ENCODE measurements at places on chromosomes 3 and 15. TPM values are rescaled to one million over a fixed set of nuclear protein-coding genes. Genes with fewer than 3 reads are reported as not detected.

Gene PP2D1
- 0.91 TPM for polyA plus RNA-seq

DNA sequence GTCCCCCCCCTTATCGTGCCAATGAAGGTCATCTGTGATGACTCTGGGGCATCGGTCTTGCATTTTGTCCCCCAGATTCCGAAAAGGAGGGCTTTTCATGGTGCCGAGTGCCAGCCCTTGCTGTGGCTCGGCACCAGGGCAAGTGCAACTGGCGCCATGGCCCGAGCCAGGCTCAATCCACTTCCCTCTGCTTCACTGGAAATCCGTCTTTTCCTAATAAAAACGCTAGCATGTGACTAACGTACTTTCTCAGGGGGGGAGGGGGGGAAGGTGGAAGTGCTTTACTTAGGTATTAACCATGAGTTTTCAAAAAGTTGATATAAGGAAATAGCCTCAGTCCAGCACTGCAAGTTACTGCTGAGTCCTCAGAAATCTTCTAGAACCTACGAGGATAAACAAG, 20.5 kb downstream of the TRPM1 start:
- DNase-seq, result no peak

- DNase-seq, result no peak
These were observed 96.0 kb downstream of the VPS8 start for GRCh38 chr3:184907681-184908649.

GRCh38 chr15:48939648-48940047, 24.1 kb downstream of the SHC4 start:
- DNase-seq, result no peak

GRCh38 chr3:82004266-82004665, 242.8 kb upstream of the GBE1 start:
- DNase-seq, result no peak

DNA sequence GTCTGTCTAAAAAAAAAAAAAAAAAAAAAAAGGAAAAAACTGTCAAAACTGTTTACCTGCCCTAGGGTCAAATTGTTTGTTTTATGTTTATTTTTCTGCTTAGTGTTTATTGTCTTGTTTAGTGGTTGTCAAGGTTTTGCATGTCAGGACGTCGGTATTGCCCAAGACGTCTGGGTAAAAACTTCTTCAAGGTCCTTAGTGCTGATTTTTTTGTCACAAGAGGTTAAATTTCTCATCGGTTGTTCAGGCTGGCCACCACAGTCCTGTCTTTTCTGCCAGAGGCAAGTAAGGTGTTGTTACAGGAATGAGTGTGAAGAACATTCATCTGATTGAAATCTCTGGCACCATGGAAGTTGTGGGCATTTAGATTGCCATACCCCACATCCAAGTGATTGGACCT, 7.0 kb downstream of the DET1 start:
- DNase-seq, result no peak

Gene IL5RA
- polyA plus RNA-seq, result not detected

Gene MGLL
- polyA plus RNA-seq, result 2.6 TPM

DNA sequence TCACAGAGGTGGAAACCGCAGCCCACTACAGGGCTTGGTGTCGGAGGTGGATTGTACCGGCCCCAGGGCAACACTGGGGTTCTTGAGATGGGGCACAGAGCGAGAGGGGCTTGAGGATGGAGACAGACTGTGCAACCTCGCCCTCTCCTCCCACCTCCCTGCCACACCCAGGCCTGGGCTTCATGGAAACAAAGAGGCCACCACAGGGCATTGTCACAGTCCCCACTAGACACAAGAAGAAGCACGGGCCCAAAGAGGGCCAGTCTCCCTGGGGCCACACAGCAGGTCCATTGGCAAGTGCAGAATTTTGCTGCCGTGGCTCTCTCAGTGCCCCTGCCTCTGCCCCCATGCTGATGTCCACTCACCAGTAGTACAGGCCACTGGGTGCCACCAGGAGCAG, 4.1 kb upstream of the CALML4 start:
- DNase-seq, result no peak

DNA sequence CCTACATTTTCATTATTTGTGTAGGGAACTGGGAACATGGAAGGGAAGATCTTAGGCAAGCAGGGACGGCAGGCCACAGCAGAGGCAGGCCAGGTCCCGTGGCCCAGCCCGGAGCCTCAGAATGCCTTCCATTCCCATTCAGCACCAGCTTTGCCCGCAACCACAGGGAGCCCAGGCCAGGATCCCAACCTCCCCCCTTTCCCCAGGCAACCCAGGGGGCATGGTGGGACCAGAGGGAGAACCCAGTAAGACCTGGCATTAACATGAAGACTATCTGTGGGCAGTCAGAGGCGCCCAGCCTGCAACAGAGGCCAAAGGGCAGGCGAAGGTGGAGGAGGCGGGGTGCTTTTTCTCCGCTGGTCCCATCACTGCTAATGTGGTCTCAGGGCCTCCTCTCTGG, 135.6 kb downstream of the TPRA1 start:
- DNase-seq, result no peak

GRCh38 chr15:89007989-89008388, 80.3 kb upstream of the ABHD2 start:
- no peak for DNase-seq

Gene ZPLD1
- not detected for polyA plus RNA-seq

- DNase-seq, result no peak
These were observed 38.4 kb downstream of the MAP2K1 start for GRCh38 chr15:66424963-66425612.

DNA sequence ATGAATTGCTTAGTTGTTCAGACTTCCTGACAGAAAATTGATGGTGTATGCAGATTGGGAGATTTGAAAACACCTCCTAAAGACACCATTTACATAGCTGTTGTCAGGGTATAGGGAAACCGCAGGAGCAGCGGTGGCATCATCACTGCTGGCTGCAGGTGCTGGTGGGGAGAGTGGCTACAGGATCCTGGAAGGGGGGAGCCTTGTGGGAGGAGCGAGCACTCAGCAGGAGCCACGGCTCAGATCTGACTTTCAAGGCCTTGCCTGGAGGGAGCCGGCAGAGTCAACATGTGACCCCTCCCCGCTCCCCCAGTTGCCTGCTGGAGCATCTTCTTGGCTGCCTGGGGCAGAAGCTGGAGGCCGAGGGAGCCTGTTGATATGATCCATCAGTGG, 26.1 kb downstream of the EDEM1 start:
- no peak for DNase-seq

Gene CLK3
- polyA plus RNA-seq, result 82.1 TPM

Gene C2CD4B
- not detected for polyA plus RNA-seq

Gene TRPC1
- polyA plus RNA-seq, result not detected

Gene KLHDC8B
- polyA plus RNA-seq, result 1.6 TPM

GRCh38 chr3:144760831-144761230, 789.2 kb downstream of the DIPK2A start:
- DNase-seq, result no peak

GRCh38 chr3:28345690-28346089, 2.8 kb upstream of the ZCWPW2 start:
- DNase-seq, result no peak

DNA sequence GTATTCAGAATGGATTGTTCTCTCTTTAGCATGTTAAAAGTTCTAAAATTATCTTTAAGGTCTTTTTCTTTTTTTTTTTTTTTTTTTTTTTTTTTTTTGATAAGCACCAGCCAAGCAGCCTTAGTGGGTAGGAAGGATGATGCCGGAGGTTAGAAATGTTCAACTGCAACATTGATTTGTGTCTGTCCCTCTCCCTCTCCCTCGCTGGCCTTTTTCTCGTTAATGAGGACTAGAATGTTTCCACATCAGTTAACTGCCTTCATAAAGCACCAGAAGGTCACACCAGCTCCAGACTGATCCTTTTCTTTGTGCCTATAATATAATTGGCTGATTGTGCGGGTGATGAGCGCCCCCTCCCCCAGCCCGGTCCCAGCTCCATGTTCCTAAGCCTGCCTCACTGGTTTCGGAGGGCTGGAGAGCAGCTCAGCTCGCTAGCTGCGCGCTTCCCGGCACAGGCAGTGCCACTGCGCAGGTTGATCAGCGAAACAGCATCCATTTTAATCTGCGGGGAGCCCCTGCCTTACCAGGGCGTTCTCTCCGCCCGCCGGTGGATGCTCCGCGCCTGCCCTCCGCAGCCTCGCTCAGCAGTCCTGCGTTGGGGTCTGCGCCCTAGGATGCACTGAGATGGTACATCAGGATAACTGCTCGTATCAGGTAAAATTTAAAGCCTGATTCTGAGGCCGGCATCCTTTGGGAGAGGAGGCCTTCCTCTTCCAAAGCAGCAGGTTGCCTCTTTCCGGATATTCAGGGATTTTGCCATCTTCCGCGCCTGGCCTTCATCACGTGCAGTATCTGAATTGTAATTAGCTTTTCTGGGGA, 148.9 kb upstream of the IL12A start:
- DNase-seq, result no peak

DNA sequence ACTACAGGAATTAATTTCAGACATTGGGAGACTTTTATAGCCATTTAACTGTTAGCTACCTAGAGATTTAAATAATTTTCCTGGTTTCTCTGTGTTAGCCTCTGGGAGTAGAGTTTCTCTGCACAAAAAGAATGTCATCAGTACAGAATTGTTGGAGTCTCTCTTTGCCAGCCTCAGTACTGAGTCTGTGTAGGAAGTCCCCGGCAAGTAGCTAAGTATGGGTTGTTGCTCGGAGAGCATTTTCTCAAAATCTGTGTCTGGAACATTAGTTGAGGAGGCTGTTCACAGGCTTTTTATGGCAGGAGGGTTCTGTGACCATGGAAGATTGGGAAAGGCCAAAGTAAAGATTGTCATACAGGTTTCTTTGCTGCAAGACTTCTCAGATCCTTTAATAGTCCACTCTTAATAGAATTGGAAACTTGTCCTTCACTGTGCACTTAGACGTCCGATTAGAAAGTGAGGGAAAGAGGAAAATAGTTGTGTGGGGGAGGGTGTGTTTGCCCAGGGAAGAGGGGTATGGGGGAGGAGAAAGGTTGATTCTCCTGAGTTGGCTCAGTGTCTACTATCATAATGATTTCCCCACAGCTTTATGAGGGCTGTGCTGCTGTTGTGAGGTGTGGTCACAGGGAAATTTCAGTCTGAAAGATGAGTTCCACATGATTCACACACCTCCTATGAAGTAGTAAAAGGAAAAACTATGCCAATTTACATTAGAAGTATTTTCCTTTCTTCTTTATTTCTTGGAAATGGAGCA, 207.1 kb downstream of the PTPRG start:
- DNase-seq, result no peak

DNA sequence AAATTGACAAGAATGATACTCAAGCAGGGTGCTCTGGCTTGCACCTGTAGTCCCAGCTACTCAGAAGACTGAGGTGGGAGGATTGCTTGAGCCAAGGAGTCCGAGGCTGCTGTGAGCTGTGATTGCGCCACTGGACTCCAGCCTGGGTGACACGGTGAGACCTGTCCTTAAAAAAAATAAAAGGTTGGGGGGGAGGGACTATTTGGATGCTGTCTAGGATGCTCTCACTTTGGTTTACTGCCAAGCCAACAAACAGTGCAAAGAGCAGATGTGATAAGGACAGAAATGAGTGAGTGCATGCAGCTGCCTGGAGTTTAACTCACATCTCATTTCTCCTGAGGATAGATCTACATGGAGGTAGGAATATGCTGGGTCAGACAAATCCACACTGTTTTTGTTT, 130.0 kb downstream of the FRMD4B start:
- no peak for DNase-seq

Gene SLCO3A1
- polyA plus RNA-seq, result 41.3 TPM

Gene THOC7
- 133 TPM for polyA plus RNA-seq

Gene KIF15
- polyA plus RNA-seq, result 0.29 TPM

- DNase-seq, result no peak
These were observed 8.4 kb downstream of the DNAJA4 start for GRCh38 chr15:78272776-78273175.

DNA sequence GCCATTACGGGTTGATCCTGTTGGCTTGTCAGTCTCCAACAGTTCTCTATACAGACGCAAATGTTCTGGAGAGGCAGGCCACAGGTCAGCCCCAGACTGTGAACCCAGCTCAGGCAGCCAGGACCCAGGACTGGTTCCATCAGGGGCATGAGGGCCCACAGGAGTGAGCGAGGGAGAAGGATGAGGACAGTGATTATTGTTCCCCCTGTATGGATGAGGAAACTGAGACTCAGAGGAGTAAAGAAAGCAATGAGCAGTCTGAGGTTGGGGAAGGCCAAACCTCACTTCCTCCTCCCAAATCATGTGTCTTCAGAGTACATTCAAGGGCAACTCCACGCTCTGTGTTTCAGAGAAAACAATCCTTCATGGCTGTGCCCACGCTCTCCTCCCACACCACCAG, 121.9 kb downstream of the RPLP1 start:
- no peak for DNase-seq

Gene IGDCC3
- not detected for polyA plus RNA-seq

Gene IL17RB
- 0.79 TPM for polyA plus RNA-seq

Gene XCR1
- not detected for polyA plus RNA-seq

GRCh38 chr3:164230385-164231094, 847.8 kb downstream of the SI start:
- no peak for DNase-seq

DNA sequence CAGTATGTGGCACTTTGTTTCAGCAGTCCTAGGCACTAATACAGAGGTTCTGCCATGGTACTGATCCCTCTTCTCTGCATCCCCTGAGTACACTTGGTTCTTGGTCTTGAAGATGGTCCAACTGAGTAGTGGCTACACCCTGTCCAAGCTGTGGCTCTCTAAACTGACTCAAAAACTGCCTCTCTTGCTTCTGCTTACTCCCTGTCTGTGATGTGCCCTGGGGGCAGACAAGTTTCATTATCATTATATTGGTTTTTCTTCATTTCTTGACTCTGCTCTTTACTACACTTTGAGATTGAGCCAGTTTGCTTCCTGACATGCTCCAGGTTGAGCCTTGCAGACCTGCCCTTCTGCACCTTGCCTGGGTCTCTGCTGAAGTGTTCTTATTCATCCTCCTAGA, 18.9 kb upstream of the ST3GAL6 start:
- DNase-seq, result no peak

Gene P2RY12
- polyA plus RNA-seq, result 0.32 TPM

DNA sequence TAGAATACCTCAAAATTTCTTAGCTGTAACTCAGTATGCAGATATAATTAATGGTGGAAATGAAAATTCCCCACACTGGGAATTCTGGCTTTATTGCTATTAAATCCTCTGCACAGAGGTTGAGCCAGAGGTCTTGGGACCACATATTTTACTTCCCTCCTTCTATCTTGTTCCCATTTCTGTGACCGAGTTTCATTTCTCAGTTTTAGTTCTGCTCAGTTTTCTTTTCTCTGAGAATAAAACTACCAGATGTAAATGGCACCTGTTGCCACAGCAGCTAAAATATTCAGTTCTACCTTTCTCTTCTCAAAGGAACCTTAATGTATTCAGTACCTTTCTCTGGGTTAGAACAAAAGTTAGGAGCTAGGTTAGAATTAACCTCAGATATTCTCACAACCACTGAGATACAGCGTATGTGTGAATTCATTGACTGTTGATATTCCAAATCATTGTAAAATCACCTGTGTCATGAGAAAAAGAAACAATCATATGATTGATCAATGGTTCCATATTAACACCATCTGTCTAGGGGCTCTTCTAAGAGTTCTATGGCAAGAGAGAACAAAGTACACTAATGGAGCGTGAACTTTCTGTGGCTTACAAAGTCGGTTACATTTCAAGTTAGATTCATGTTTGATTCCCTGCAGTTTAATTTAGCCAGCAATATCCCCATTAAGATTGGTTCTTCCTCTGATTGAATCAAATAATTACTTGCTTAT, 374.1 kb downstream of the EFHB start:
- DNase-seq, result no peak
